ENCODE measurements at places on chromosomes 1 and 21.

DNA sequence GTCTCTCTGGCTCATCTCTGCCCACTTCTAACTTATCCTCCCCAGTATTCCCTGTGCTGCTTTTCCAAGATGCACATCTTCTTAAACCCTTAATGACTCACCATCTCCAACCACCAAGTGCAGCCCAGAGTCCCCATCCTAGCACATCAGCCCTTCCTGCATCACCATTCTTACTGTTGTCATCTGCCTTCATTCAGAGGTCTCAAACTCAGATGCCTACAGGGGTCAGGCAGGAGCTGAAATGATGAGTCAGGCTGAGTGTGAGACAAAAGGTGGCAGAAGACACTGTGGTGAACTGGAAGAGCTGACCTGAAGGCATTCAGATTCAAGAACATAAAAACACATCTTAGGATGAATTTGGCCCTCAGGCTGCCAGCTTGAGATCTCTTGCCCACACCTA lies 34.6 kb downstream of the OLFML2B start:
- DNase-seq = no peak

DNA sequence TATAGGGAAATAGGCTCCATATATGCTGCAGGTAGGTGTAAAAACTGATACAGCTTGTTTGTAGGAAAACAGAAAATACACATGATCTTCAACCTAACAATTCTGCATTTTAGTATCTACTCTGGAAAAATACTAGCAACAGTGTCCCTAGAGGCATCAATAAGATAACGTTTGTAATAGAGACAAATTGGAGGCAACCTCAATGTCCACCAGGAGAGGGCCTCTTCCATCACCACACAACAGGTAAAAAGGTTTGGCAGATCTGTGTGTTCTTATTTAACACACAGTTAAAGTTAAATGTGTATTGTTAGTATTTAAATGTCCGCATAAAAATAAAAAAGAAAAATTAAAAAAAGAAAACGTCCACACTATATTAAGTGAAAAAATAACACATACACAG lies 5.4 kb downstream of the EIF2D start:
- DNase-seq = peak; percentile 50

DNA sequence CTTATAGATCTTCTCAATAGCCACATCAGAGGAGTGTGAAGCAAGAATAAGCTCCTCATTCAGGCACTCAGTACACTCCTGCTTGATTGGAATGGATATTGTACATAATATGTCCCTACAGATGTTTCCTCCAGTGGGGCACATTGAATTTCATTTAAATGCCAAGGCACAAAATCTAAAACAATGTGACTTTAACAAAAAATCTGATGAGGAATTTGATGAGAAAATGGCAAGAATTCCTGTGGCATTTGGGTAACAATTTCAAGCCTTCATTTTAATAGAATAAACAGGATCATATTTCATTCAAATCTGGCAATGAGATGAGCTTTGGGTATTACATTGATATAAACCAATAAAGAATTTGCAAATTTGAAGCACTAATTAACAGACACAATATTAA lies 307.7 kb upstream of the PKN2 start:
- DNase-seq = no peak

GRCh38 chr21:45558044-45558721 lies 15.9 kb upstream of the SLC19A1 start:
- DNase-seq = no peak

- DNase-seq = no peak
Observed at GRCh38 chr1:225963735-225964530, 22.9 kb upstream of the LEFTY2 start.

- DNase-seq = no peak
Observed at GRCh38 chr1:20087668-20088067, 17.7 kb downstream of the PLA2G5 start.

DNA sequence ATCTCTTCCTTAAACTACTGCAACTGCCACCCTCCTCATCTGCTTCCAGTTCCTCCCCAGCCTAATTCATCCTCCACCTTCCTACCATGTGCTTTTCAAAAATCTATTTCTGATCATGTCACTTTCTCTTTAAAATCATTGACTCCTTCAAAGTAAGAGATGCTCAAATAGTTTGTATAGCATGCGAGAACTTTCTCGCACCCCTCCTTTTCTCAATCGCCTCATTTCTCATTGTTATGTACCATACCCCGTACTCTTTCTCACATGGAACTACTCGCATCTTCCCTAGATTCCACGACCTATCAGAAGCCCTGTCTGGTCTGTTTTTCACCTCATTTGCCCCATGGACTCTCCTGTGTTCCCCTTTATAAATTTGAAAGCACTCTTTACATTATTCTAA lies 238.2 kb downstream of the NRIP1 start:
- no peak for DNase-seq

GRCh38 chr1:151638074-151638775 lies 26.4 kb downstream of the SNX27 start:
- DNase-seq = no peak

DNA sequence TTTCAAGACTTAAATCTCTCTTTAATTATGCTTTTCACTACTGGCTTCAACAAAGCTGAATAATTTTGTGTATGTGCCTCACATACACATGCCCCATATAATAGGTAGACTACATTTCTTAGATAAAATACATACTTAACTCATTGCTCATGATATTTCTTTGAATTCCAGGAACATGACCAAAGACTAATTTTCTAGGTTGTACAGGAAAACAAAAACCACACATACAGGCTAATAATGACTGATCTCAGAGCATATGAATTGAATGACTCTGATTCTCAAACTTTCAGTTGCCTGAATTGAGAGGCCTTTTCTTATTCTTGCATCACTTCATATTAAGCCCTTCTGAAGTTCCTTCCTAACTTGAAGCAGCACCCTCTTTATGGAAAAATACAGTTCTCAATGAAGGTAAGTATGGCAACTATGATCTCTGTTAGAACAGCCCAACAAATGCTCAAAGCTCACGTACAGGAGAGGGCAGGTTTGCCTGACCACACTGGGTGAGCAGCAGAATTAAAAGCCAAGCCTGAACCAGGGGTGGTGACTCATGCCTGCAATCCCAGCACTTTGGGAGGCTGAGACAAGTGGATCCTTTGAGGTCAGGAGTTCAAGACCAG lies 22.6 kb upstream of the UAP1 start:
- DNase-seq = peak; percentile 56

- DNase-seq = no peak
Observed at GRCh38 chr21:41823166-41823565, 56.0 kb downstream of the PRDM15 start.

- no peak for DNase-seq
Observed at GRCh38 chr1:245448975-245449431, 294.2 kb downstream of the KIF26B start.

- DNase-seq = peak; percentile 37
Observed at GRCh38 chr1:24294228-24294672, 24.9 kb upstream of the GRHL3 start.

GRCh38 chr1:56248138-56248537 lies 331.2 kb downstream of the PLPP3 start:
- DNase-seq = no peak

DNA sequence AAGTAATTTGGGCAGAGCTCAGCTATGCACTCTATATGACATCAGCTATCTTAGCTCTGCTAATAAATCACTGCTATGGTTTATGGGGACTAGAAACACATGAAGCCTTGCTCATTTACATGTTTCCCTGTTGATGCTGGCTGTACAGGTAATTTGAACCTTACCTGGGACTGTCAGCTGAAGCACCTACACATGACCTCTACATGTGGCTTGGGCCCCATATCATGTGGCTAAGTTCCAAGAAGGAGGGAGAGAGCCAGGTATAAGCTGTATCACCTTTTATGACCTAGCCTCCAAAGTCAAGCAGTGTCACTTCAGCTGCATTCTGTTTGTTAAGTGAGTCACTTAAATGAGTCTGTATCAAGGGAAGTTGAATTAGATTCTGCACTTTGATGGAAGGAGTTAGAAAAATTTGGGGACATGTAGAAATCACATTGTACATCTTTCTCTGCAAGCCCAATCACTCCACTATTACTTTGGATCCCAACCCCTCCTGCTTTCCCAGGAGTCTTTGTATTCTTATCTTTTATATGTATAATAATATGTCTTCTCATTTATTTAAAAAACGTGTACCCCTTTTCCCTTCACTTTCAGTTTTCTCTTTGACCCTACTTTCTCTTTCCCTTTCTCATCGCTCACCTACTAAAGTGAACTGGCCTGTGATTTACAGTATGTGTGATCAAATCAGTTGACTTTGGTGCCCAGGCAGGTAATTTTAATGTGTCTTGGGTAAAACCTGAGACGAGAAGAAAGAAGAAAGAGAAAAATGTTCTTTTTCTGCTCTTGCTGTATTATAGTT lies 53.4 kb upstream of the PRKACB start:
- no peak for DNase-seq

DNA sequence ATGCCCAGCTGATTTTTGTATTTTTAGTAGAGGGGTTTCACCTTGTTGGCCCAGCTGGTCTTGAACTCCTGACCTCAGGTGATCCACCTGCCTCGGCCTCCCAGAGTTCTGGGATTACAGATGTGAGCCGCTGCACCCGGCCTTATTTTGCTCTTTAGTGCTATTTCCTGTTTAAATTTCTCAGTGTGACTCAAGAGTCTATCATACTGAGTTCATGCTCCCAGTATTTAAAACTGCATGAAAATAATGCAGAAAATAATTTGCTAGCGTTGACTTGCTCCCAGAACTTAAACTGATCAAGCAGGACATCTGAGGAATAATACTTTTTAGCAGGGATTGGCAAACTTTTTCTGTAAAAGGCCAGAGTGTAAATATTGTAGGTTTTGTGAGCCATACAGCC lies 86.4 kb upstream of the C1orf21 start:
- no peak for DNase-seq

GRCh38 chr1:10897981-10898728 lies 101.7 kb upstream of the CASZ1 start:
- DNase-seq = no peak

GRCh38 chr1:81472387-81472786 lies 328.3 kb upstream of the ADGRL2 start:
- no peak for DNase-seq

DNA sequence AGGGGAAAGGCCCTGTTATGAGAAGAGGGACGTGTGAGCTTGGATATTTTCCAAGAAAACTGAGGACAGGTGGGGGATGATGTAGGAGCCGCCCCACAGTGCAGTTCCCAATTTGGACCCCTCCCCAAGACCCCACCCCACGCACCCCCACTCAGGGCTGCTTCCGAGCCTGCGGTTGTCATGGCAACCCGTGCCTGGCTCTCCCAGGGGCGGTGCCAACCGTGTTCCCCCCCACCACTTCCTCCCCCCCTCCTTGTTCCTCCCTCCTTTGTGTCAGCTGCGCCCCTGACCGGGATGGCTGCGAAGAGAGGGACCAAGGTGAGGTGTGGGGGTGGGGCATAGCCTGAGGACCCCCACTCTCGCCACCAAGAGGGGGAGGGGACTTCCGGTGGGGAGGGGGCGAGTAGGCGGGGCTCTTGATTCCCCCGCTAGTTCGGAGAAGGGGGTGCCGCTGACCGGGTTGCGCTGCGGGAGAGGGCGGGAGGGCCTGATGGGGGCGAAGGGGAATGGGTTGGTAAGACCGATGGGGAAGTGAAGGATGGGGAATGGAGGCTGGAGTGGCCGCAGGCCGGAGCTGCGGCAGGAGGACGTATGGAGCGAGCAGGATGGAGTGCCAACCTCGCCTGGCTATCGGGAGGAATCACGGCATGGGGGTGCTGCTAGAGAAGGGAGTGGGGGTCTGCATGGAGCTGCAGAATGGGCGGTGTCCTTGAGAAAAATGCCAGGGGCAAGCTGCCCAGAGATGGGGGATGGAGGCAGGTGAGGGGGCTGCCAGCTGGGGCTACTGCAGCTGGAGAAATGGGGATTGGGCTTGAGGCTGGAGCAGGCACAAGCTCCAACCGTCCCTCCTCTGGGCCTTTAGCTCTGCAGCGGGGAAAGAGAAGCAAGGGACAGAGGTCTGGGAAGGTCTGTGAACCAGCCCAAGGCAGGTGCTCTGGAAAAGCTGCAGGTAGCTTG lies 953 bp downstream of the TRIM46 start:
- DNase-seq = peak; percentile 61

GRCh38 chr21:39373634-39374033 lies 24.7 kb upstream of the HMGN1 start:
- no peak for DNase-seq

GRCh38 chr1:85313888-85314696 lies 37.7 kb upstream of the BCL10 start:
- peak; percentile 65 for DNase-seq

GRCh38 chr21:38202811-38203210 lies 54.0 kb upstream of the KCNJ15 start:
- DNase-seq = no peak

DNA sequence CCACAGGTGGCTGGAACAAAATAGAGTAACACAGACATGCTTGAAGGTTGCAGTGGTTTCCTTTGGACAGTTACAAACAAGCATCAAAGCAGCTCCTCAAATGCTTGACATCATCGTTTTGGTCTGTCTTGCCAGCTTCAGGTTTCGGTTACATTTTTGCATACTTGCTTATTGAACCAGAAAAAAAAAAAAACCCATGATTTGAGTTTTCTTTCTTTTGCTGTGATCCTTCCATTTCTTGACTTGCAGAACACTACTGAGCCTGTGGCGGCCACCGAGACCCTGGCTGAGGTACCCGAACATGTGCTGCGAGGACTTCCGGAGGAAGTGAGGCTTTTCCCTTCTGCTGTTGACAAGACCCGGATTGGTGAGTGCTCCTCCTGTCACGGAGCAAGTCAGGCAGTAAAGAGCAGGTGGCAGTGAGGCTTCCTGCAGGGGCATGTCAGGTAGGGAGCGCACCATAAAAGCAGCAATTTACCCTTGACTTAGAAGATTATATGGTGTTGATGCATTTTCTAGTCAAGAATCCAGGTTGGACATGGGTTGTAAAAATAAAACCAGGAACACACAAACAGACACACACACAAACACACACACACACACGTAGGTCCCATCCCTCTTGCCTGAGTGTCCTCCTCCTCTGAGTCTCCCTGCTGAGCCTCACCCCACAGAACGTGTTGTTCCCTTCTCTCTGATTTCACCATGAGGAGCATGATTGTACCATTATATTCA lies 30.9 kb downstream of the PRDM2 start:
- no peak for DNase-seq

DNA sequence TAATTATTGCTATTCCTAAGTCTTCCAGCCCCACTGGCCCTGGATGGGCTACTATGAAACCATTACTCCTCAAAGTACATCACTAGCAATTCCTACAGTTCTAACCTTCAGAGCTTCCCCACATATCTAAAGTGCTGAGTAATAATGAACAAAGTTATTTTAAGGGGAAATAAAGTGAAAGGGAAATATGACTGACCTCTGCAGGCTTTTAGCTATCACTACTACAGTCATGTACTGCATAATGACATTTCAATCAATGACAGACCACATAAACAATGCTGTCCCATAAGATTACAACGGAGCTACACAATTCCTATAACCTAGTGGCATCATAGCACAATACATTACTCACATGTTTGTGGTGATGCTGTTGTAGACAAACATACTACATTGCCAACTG lies 32.5 kb upstream of the ASPM start:
- DNase-seq = no peak

DNA sequence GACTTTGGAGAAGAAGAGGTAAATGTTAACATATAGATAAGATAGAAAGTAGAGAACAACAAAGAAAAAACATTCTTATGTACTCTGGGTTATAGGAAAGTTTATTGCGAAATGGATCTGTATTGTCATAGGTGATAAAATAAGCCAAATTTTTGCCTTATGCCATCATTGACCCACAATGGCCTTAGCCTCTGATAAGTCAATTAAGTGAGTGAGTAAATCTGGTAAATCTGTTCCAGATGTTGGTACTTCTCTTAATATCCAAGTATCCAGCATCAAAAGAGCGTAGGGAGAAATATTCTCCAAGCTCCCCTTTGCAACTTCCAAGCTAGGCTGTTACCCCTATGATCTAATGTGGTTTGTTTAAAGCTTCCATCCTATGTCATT lies 38.3 kb upstream of the CLCA4 start:
- DNase-seq = no peak

- DNase-seq = no peak
Observed at GRCh38 chr1:214896921-214897320, 185.6 kb upstream of the KCNK2 start.
